Parietal lobe (tissue), 2 donors: ENCODE measurements at places on chromosomes 6 and 20. TPM values are rescaled to one million over a fixed set of nuclear protein-coding genes. Genes with fewer than 3 reads are reported as not detected.

VGLL2 gene
- total RNA-seq: not detected

COQ3 gene
- 11.0 TPM for total RNA-seq

SLC22A23 gene
- 96.7 TPM for total RNA-seq

NINL gene
- total RNA-seq: 46.6 TPM

SLC25A27 gene
- 57.6 TPM for total RNA-seq

BEND6 gene
- total RNA-seq: 20.7 TPM

C20orf144 gene
- total RNA-seq: 0.31 TPM

SLC17A2 gene
- total RNA-seq: not detected

FAM209B gene
- total RNA-seq: not detected

HLA-DPA1 gene
- total RNA-seq: 0.94 TPM

MYBL2 gene
- total RNA-seq: 2.2 TPM

PCSK2 gene
- 40.7 TPM for total RNA-seq

CCN6 gene
- total RNA-seq: not detected

ENPP3 gene
- total RNA-seq: 0.63 TPM
